ENCODE measurements at places on chromosomes 3 and 15.

DNA sequence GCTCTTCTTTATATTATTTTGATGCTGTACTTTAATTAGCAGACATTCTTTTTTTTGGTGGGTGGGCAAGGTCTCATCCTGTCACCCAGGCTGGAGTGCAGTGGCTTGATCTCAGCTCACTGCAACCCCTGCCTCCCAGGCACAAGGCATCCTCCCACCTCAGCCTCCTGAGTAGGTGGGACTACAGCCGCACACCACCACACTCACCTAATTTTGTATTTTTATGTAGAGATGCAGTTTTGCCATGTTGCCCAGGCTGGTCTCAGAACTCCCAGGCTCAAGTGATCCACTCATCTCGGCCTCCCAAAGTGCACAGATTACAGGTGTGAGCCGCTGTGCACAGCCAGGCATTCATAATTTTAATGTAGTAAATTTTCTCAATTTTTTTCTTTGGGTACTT, 608.1 kb downstream of the ZNF385D start:
- no peak for DNase-seq

DNA sequence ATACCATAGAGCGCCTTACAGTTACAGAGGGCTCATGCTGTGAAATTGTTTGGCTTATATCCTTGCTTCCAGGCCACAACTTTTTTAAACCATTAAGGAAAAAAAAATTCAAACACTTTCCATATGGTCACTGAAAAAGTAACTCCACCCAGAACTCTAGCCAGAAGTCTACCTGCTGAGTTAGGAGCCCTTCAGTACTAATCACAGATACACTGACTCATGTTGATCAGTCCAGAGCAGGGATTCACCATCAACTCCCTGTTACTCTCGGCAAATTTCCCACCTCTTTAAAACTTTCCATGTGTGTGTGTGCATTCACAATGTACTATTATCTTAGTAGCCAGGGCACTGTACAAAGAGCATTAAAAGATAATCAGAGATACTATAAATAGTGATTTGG, 372.8 kb downstream of the MAGI1 start:
- no peak for DNase-seq

- no peak for DNase-seq
Measured at GRCh38 chr3:191066669-191067068, 132.4 kb upstream of the OSTN start.

DNA sequence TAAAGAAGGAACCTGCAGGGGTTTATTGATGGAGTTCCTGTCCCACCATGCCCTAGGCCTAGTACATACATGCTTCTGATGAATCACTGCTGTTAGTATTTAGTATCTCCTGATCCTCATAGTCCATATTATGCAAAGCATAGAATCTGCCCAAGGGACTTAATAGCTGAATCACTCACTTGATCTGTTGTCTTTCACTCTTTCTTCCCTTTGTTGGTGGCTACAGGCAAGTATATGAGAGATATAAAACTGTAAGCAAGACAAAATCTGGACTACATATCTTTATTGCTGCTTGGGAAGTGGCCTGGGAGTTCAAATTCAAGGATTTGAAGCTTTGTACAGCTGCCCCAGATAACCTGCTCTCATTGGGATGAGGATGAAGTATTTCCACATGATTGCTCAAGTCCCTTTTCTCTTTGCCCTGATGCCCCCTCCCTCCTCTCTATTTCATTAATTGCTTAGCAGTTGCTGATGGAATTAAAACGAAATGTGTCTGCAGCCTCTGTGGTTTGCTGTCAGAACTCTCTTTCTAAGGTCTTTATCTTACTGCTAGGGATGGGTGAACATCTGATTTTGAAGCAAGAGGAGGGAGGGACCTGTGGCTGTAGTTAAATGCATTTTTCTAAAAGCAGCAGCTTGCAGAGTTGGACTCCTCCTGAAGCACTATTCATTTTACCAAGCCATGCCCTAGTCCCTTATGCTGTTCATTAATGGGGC, 114.1 kb downstream of the ZNF609 start:
- no peak for DNase-seq

GRCh38 chr15:30827625-30828303, 76.0 kb upstream of the FAN1 start:
- DNase-seq, result no peak

GRCh38 chr15:70795311-70795665, 31.9 kb upstream of the UACA start:
- DNase-seq, result no peak

DNA sequence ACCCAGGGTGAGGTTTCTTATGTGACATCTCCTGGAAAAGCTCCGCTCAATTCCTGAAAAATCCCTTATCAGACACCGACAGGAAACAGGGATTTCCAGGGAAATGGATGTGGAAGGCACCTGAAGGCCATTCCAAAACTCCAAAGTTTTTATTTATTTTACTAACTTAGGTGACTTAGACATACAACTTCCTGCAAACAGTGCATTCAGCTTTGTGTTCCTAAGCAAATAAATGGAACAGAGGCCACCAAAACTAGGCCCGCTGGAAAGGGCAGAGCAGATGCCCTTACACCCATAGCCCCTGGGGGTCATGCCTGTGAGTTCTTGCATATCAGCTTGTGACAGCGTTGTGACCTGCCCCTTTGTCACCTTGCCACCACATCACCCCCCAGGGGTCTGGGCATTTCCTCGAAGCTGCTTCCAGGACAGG, 239.4 kb downstream of the XXYLT1 start:
- DNase-seq, result no peak

DNA sequence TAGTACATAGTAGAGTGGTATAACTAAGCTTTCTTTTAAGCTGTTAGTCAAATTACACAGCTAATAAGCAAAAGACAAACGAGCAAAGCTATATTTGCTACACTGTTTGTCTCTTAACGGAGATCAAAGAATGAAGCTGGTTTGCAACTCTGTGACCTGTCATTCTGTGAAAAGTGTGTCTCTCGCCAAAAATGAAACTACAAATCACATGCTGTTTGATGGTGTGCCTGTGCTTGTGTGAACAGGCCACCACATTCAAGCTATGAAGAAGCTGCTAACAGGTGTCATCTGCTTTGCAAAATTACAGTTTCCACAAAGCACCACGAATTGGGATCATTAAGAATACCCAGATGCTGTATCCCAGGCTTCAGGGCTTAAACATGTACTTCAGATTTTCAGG, 667.8 kb upstream of the NAALADL2 start:
- DNase-seq, result no peak

GRCh38 chr15:87703327-87704111, 553.0 kb downstream of the NTRK3 start:
- DNase-seq, result no peak

DNA sequence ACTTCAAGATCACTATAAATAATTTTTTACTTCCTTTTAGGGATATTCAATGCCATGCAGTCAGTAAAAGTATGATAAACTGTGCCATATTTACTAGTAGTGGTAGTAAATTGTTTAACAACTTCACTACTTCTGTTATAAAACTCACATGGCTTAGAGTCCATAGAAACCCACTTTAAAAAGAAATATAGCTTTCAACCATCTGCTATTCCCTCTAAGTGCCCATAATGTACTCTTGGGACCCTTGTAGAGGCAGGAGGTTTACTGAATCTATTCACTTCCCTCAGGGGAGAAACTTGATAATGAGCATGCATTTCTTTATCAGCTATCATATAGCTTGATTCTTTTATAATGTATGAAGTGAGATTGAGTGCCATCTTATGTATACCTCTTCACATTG, 1448.4 kb upstream of the ALCAM start:
- no peak for DNase-seq

- DNase-seq, result no peak
Measured at GRCh38 chr15:78533331-78533730, 6.9 kb upstream of the PSMA4 start.

DNA sequence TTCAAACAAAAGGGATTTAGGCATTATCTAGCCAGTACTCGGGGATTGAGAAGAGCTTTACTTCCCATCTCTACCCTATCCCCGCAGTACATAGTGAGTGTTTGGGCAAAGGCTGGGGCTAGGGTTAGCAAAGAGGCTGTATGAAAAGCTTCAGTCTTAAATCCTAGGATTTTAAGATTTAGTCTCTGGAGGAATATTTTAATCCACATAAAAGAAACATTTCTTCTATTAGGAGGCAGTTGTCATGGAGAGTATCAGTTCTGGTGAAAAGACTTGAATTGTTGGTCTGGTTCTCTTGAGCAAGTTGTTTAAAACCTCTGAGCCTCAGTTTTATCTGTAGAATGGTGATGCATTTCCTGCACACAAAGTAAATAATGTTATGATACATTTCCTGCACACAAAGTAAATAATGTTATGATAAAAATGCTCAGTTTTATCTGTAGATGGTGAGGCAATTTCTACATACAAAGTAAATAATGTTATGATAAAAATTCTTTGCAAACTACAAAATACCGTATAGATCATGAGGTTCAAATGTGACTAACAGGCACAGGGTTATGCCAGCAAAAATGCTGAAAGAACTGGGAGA, 53.9 kb upstream of the ZBED2 start:
- no peak for DNase-seq

DNA sequence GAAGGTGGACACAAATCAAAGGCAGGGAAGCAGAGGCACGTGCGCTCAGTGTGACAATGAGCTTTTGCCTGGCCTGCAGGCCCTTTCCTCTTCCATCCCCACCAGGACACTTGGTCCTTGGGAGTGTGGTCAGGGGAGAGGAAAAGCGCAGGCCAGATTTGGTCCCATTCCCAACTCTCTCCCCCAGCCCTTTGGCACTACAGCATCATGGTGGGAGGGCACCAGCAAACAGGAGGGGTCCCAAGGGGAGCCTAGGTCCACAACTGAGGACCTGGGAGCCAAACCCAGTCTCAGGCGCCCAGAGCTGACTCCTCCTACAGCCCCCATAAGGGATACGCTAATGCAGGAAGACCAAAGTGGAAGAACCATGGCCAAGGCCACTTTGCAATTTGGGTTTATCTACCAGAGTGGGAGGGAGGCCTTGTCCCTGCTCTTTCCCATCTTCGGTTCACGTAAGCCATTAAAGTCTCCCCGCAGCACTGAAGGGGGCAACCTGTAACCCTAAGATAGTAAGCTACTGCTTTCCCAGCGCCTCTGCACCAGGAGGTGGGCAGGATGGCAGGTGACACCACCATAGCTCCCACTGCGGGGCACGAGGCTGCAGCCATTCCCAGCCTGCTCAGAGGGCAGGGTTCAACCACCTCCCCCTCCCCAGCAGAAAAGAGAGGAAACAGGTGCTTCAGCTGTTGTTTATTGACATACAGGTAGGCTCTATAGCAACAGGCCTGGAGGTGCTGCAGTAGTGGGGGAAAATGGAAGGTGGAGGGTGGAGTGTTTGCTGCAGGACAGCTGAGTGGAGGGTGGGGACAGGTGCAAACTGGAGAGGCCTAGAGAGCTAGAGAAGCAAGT, 993 bp upstream of the GRAMD2A start:
- no peak for DNase-seq

DNA sequence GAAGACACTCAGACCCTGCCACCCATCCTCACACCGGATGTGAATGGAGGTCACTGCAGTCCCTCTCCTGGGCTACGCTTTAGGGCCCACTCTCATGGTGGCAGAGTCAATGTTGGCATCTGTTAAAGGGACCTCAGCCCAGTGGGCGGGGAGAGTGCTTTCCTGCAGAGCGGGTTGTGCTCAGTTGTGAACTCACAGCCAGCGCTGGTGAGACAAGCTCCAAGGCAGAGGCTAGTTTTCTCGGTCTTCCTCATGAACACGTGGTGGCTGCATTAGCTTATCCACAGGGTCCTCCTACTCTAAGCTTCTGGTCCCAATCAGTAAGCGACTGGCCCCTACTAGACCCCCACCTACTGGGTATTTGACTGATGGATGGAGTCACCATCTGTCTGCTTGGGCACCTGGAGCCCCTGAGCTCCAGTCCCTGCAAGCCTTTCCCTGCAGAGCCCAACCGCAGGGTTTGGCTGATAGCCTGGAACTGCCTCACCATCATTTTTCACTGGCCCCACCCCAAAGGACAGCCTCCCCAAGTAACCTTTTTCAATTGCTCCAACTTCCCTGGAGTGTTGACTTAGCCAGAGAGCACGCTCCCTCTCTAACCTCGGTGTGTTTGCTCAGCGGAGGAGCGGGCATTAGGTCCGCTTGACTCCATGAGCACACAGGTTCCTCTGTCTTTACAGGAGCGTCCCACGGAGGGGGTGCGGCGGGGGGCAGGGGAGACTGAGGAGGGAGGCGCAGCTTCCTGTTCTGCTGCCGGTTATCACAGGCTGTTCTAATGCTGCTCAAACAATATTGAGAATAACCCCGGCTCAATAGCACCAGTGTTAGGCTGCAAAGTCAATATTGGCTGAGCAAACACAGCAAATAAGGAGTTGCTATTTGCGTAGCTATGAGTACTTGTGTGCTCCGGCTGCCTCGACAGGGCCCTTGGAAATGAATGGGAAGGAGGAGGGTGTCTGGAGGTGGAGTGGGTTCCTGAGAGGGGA, 141.7 kb downstream of the RPLP1 start:
- DNase-seq, result no peak

- no peak for DNase-seq
Measured at GRCh38 chr3:105790534-105790933, 78.3 kb downstream of the CBLB start.

DNA sequence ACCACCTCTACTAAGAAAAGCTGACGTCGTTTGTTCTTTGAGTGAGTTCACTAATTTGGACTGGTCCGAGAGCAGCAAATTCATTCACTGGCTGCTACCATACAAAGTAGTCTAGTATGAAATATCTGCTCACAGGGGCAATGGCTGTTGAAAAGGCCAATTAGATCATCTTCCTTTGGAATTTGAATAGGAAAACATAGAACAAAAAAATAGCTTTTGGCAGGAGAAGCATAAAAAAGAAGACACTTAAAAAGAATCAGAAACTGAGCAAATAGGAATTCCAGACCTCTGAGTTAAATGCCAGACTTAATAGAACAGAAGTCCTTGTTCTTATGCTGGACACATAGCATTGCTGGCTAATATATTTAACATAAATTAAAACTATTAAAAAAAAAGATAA, 159.3 kb downstream of the IL1RAP start:
- no peak for DNase-seq

DNA sequence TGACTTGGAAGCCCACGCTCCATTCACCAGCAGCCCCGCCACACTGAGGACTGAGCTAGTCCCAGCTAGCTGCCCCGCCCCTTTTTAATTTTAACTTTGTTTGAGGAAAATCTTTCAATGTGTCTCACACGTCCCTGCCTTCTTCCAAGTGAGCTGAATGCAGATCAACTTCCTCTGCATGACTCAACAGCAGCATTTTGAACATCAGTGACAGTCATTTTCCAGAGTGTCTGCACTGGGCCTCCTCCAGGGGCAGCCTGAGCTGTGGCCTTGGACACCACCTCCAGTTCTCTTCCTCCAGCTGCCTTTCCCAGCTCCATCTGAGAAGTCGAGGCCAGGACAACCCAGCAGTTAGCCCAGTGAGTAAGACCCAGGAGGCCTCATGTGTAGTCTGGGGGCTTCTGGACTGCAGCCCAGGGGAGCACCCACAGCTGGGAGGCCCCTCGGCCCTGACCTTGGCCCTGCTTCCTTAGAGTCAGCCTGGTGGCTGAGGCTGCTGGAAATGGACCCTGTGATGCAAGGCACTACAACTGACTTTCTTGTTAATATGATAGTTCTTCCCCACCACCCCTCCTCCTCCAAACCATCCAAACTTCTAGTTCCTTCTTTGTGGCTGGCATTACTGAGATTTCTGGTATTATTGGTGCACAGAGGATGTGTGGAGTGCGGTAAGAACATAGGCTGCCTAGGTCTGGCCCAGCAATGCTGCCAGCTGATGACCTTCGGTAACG, 21.4 kb upstream of the ESYT3 start:
- no peak for DNase-seq

GRCh38 chr3:123424321-123424998, 24.4 kb downstream of the ADCY5 start:
- no peak for DNase-seq

All from activated CD4-positive, CD25-positive, alpha-beta regulatory T cell (primary cell).